ENCODE measurements at places on chromosomes 6 and 20.

DNA sequence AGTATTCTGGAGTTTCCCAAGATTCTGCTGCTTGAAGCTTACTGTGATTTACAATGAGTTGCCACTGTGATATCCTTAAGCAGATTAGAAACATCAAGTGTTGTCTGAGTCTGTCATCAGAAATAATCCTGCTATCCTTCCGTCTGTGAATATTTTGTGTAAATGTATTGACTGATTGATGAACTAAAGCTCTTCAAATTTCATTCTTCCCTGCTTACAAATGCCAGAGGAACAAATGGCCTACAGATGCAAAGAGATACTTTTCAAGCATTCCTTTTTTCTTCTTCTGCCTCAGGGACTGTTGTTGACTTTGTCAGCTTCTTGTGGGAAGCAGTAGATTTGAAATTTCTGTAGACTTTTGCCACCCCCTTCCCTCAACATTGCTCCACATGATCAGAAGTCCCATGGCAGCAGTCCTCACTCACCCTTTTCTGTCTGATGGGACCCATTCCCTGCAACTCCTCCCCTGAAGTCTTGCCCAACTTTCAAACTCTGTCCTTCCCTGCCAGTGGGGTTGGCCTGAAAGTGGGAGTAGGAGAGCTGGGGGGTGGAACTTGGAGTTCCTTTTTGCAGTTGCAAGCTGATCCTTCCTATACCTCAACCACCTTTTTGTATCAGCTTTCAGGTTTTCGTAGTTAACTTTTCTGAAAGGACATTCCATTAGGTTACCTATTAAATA is 38.5 kb upstream of the MLIP start:
- no peak for DNase-seq

GRCh38 chr6:161237176-161237575 is 36.7 kb downstream of the AGPAT4 start:
- no peak for DNase-seq

DNA sequence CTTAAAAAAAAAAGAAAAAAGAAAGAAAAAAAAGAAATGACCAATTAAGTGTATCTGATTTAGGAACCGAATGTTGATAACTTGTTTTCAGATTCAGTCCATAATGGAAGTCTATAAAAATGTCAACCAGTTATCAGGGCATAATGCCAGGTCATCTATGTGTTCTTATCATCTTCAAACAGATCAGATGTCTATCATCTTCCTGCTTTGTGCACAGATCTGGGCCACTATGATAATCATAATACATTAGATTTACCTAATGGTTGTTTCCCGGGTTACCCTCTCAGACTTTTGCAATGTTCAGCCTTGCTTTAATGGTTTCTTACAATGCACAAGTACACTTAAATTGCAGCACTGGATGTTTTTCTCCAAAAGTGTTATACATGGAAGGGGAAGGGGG is 100.6 kb downstream of the NKAIN2 start:
- no peak for DNase-seq

GRCh38 chr6:154538640-154539191 is 28.2 kb upstream of the CNKSR3 start:
- DNase-seq = no peak

GRCh38 chr6:127971945-127972391 is 71.1 kb upstream of the THEMIS start:
- DNase-seq = peak; percentile 41

DNA sequence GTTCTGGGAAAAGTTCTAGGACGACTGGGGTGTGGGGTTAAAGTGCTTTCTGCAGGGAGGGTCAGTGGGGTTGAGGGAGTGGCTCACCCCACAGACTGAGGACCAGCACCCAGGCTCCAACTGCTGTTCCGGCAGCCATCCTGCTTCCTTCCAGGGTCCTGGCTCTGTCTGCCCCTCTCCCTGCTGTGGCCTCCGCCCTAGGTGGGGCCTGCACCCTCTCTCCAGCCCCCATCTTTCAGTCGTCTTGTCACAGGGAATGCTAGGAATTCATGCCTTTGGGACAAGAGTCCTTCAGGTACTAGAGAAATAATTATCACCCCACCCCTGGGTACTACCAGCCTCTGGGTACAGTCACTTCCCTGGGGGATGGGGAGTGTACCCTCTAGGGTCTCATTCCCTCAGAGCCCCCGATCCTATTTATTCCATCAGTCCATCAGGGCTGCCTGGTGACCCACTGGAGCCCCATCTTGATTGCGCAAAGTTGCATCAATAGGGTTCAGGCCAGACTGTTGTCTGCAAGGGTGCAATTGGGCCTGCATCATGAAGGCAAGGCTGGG is at the start of gene AGER:
Gene AGER (minus strand): TSS at position 170 of the 557 bp plus-strand sequence. CDS start 31 bp downstream, at position 139.
- no peak for DNase-seq

GRCh38 chr6:111499269-111499793 is 16.3 kb upstream of the REV3L start:
- no peak for DNase-seq

DNA sequence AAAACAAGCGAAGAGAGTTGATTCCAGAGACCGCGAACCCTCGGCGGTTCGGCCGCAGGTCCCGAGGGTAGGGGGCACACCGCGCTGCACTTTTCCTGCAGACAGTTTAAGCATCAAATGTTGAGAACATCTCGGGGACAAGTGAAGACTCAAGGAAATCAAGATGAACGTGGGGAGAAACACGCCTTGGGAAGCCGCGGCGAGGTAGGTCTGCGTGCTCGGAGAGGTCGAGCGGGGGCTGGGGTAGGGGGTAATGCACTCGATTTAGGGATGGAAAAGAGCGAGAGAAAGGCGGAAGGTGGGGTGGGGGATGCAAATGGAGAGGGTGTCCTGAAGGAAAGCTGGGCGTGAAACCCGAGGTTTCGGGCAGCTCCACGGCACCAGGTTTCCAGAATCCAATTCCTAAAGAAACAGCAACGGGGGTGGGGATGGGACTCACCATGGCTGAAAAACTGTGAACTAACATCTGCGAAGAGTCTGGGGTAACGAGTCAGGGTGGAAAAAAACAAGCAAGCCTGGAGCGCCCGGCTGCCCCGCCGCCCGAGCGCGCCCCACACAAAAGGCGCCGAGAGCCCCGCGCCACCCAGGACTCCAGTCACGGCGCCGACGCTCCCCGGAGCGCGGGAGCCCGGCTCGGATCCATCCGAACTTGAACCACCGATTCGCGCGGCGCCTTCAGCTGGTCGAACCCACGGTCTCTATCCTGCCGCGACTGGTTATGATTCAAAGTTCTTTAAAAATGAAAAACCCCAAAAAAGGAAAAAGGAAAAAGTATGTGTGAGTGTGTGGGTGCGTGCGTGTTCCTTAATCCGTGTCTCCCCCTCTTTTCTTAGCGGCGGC is 3.5 kb downstream of the TFAP2A start:
- DNase-seq = no peak

DNA sequence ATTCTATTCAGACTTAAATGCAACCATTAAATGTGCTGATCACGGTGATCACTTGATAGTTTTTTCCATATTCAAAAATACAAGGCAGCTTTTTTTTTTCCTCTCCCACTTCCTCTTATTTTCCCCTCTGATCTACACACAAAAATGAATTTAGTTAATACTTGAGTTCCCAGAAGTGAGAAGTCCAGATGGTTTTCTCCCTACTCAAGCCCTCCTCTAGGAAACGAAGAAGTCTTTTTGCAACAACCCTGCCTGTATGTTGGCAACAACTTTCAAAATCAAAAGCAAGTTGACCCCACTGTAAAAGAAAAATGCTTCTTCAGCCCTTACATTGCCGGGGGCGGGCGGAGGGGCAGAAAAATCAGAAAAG is 24.3 kb downstream of the ARHGAP18 start:
- DNase-seq = no peak

- DNase-seq = no peak
Measured at GRCh38 chr20:31954500-31954899, 2.7 kb upstream of the PDRG1 start.

- DNase-seq = no peak
Measured at GRCh38 chr6:110574817-110575216, 98.4 kb upstream of the SLC22A16 start.

DNA sequence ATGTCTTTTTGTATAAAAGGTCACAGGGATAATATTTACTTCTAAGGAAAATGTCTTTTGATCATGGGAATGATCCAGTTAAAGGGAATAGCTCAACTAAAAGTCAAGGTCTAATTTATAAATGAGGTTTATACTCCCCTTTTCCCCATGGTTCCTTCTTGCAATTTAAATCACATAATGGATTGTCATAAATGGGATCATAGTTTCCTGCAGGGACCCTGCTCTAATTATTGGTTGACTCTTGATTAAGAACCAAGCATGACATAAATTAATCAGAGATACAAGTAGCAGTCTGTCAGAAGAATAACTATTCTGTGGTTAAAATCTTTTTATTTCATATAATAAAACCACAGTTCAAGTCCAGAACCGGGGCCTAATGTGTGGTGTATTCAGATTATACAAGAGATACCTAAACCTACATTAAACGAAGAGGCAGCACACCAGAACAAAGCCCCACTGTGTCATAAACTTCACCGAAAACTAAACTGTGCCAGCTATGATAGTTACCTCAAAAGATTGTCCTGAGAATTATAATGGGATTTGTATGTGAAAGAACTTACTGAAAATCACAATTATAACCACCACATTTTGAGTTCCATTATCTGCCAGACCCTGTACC is 43.0 kb upstream of the CD83 start:
- DNase-seq = no peak

DNA sequence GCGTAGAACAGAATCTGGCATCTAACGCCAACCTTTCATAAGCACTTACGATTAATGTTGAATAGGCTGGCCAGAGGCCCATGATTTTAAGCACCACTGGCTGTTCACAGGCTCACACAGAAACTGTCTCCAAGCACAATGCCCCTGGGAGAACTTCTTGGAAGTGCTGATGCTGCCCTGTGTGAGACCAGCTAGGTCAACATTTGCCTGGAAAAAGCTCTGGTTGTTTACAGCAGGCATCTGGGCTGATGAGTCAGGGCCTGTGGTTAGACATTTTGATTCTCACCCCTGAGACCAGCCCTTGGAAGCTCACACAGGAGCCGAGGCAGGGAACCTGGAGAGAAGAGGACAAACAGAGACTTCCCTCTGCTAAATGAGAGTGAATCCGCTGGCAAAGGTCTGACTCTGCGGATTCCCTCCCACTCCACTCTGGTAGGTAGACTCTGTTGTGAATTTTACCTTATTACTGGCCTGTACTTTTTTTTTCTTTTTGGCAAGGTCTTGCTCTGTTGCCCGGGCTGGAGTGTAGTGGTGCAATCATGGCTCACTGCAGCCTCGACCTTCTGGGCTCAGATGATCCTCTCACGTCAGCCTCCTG is 6.8 kb upstream of the SULF2 start:
- DNase-seq = no peak

- DNase-seq = no peak
Measured at GRCh38 chr6:66735106-66735890, 1028.3 kb upstream of the EYS start.

DNA sequence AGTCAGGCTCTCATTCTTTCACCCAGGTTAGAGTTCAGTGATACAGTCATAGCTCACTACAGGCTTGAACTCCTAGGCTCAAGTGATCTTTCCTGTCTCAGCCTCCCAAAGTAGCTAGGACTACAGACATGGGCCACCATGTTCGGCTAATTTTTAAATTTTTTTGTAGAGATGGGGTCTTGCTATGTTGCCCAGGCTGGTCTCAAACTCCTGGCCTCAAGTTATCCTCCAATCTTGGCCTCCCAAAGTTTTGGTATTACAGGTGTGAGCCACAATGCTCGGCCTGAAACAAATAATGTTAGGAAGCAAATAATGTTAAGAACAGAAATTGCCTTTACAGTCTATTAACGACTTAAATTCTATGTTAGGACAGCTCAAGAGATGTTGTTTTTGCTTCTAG is 1.8 kb upstream of the UBR2 start:
- no peak for DNase-seq

DNA sequence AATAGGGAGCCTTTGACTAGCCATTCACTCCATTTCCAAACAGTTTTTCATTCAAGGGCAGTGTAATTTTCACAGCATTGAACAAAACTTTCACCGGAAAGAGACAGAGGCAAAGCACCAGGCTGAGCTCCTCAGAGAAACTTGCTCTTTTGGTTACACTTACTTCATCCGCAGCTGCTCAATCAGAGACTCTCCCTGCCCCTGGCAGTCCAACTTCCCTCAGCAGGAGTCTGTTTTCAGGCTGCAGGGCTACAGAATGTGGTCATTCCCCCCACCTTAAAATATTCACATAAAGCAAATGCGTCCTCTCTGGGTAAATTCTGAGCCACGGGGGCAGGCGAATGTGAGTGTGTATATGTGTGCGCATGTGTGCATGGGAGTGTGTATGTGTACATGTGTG is 70.0 kb upstream of the ZNF133 start:
- no peak for DNase-seq

- no peak for DNase-seq
Measured at GRCh38 chr20:48192109-48192508, 406.8 kb upstream of the SULF2 start.

- DNase-seq = no peak
Measured at GRCh38 chr6:8670792-8671191, 235.4 kb upstream of the SLC35B3 start.

GRCh38 chr6:78709021-78709420 is 158.3 kb upstream of the IRAK1BP1 start:
- no peak for DNase-seq

GRCh38 chr20:39248171-39248861 is 286.2 kb downstream of the DHX35 start:
- no peak for DNase-seq

DNA sequence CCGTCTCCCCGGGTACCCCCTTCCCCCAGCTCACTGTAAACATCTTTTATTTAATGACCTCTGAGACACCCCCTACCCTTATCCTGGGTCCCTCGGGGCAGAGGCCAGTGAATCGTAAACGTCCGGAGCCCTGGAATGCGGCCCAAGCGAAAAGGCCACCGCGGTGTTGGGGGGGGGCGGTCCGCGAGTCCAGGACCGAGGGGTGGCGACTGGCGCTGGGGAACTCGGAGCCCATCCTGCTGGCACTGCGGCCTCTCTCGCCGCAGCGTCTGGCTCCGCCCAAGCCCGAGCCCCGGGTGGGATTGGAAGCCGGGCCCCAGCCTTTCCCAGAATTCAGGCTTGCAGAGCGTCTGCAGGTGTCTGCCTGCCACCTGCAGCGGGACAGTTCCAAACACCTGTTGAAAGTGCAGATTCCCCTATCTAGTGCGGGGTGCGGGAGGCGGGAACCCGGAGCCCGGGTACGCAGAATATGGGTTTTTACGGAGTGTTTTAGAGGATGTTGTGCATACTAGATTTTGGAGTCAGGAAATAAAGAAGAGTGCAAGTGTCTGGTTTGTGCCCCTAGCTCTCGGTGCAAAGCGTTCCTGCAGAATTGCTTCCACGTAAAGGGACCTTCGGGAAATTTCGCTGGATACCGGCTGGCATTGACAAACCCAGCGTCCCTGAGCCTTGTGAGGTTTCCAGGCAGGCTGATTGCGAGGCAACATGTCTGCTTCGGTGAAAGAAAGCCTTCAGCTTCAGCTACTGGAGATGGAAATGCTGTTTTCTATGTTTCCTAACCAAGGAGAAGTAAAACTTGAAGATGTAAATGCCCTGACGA is 800 bp downstream of the RWDD2A start:
- DNase-seq = peak; percentile 36
